ENCODE measurements at places on chromosomes 4 and X.

- no peak for DNase-seq
Observed at GRCh38 chr4:13323921-13324320, 160.2 kb downstream of the RAB28 start.

DNA sequence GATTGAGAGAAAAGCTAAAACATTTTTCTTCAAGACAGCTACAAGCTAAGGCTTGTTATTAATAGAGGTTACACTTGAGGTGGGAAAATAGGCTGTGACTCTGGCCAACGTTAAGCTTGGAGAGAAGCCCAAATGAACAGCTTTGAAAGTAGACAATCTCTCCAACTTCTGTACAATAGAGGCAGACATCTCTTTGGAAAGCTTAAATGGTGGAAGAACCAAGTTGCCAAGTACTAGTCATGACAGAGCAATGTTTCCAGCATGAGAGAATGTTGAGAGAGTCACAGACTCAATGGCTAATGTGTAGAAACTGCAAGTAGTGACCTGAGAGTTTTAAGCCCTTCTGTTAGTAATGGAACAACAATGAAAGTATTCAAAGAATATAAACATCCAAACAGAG lies 298.1 kb downstream of the INPP4B start:
- no peak for DNase-seq

DNA sequence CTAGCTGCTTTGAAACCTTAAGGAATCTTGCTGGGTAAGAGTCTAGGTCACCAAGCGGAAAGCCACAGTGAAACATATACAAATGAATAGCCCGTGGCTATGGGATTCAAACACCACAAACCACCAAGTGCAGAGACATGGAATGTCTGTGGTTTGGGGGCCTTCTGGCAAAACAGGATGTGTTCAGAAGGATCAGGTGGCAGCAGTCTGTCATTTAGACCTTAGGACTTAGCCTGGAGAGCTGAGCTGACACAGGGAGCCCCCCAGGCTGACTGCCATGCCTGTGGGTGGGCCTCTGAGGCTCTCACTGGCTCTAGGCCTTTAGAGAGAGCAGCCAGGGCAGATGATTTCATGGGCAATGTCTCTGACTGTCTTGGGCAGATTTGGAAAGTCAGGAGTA lies 225.6 kb downstream of the FBXW7 start:
- DNase-seq = no peak

- no peak for DNase-seq
Observed at GRCh38 chr4:78222575-78223186, 165.6 kb downstream of the FRAS1 start.

GRCh38 chrX:65925592-65925991 lies 114.3 kb downstream of the VSIG4 start:
- no peak for DNase-seq

- no peak for DNase-seq
Observed at GRCh38 chr4:7778510-7779431, 160.9 kb downstream of the AFAP1 start.

DNA sequence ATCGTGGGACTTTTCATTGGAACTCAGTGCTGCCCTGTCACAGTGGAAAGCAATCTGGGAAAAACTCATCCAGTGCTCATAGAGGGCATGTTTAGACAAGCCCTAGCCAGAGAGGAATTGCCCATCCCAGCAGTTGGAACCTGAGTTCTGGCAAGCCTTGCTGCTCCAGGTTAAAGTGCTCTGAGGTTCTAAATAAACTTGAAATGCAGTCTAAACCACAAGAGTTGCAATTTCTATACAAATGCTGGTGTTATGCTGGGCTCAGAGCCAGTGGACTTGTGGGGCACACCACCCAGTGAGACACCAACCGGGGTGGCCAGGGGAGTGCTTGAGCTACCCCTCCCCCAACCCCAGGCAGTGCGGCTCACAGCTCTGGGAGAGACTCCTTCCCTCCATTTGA lies 142.8 kb upstream of the PPP1R2C start:
- no peak for DNase-seq

DNA sequence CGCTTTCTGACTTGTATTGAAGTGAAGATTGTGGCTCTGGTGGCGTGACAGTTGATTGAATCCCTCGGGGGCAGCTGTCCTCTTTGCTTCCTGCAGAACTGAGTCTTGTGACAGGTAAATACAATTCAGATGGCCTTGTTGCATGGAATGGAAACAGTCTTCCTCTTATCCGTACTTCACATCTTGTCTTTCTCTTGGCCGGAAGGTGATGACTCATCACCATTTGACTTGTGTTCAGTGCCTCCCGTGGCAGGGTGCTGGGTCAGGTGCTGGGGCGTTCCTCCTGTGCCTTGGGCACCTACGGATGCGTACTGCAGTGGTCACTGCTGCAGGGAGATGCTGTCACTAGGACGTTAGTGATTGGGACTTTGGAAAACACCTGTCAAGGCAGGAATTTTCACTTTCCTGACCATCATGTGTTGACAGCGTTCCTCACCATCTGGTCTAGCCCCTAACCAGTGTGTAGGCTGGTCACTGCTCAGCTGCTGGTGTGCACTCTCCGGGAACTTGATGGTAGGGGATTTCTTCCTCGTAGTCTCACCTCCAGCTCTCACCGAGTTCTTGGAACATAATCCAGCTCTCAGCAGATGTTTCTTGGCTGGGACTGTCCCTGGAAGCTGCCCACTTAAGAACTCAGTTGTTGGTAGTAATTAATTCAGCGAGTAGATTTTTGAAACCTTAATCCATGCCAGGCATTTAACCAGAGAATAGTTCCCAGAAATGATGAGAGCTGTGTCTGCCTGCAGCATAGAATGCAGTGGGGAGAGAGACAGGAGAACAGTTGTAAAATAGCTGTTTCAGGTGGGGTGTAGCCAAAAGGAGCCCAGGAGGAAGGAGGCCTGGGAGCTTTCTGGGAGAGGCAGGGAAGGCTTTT lies 7.2 kb downstream of the TBC1D14 start:
- no peak for DNase-seq

DNA sequence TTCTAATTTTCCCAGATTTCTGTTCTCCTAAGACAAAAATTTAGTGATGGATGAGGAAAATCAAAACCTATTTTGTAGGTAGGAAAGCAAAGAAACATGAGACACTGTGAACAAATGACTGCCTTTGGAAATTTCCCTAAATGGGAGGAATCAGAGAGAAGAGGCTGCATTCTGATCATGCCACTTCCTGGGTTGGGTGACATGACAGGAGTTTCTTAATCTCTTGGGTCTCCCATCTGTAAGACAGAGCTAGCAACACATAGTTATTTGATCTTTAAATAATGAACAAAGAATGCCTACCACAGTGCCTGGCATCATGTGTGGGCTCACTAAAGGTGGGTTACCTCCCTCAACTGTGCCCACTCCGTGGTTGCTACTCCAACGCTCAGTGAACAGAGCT lies 57.1 kb downstream of the CCDC149 start:
- no peak for DNase-seq

GRCh38 chr4:107719207-107719921 lies 670 bp downstream of the PAPSS1 start:
- no peak for DNase-seq

DNA sequence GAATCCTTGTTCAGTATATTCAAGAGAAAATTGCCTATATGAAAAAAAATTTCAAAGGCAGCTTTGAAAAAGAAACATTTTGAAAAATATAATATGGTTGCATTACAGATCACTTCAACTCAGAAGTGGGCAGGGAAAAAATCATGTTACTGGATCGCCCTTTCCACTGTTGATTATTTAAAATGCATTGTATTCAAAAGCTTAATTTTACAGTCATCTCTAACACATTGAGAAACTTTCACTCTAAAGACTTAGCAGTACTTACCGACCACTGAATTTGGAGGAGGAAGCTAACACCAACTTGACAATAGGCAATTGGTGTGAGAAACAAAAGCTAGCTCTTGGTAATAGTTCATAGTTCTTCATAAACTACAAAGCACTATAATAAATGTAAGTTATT lies 101.9 kb downstream of the CEP135 start:
- no peak for DNase-seq

Data from fibroblast of the conjunctiva (primary cell).